ENCODE measurements at places on chromosomes 5 and 9.

GRCh38 chr5:141528291-141528984 lies 39.6 kb downstream of the PCDHGC5 start:
- DNase-seq: no peak

- DNase-seq: no peak
Measured at GRCh38 chr9:105510024-105510423, 47.9 kb upstream of the FKTN start.

- DNase-seq: no peak
Measured at GRCh38 chr9:87040410-87041009, 93.2 kb upstream of the GAS1 start.

DNA sequence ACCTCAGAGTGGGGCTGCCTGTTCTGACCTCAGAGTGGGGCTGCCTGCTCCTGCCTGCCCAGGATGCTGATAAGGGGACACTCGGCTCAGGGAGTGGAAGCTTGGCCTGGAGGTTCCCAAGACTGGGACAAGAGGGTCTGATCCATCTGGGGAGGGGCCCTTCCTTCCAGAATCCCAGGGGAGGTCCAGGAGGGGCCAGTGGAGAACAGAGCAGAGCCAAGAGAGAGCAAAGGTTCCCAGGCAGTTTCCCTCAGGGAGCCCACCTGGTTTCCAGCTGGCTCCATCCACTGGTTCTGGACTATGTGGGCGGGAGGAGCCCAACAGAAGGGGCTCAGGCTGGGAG lies 49.1 kb upstream of the RNU6ATAC start:
- DNase-seq: no peak

GRCh38 chr5:5787373-5787772 lies 364.9 kb downstream of the ICE1 start:
- DNase-seq: no peak

Measured in omental fat pad (tissue), 4 donors.